ENCODE measurements at places on chromosomes 2 and 18.
A peak's percentile ranks its signal among the peaks of the same experiment; 100 is the strongest.

DNA sequence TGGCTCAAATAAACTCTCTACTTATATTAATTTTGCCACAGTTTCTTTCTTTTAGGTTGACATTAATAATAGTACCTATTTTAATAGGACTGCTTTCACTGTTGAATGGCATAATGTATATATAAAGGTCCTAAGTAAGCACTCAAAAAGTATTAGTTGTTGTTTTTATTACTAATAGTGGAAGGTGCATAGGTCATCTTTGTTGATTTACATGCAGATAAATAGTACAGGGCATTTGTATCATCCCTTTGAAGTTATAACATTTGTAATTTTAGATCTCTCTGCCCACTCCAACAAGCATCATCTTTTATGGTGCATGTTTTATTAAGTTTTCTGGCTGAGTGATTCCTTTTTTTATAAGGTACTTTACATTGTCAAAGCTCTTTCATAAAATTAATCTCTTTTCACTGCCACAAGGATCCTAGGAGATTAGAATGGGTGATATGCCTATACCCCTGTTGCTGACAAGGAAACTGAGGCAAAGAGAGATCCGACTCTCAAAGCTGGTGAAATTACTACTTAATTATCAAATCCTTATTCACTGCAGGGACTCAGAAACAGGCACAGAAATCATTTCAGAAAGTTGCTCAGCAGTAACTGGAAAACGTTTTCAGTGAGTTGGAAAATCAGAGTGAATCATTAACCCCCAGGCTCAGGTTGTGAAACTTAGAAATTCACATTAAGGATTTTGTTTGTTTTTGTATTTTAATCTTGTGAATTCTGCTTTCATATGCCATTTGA lies 299.6 kb downstream of the AGPS start:
- DNase-seq = no peak

DNA sequence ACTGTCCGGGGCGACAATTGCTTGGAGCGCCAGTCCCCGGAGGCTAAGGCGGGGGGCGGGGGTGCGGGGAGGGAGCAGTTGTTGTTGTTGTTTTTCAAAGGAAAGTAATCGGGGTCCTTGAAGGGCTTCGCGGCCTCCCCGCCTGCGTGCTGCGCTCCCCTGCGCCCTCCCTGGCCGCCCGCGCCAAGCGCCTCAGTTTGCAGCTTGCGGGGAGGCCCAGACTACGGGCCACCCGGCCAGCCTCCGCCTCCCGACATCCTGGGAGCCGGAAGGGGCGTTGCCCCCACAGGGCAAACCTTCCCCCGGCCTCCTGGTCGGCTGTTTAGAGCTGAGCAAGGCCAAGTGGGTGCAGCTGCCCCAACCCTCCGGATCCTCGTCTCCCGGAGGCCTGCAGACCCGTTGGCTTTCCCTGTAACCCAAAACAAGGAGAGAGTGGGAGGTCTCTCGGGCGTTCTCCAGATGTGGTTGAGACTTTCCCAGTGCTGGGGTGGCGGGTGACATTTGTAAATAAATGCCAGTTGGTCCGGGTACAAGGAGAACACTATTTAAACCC lies 3.7 kb upstream of the SIX3 start:
- DNase-seq = no peak

- DNase-seq = no peak
These were observed 60.1 kb downstream of the ABCG8 start for GRCh38 chr2:43898838-43899346.

DNA sequence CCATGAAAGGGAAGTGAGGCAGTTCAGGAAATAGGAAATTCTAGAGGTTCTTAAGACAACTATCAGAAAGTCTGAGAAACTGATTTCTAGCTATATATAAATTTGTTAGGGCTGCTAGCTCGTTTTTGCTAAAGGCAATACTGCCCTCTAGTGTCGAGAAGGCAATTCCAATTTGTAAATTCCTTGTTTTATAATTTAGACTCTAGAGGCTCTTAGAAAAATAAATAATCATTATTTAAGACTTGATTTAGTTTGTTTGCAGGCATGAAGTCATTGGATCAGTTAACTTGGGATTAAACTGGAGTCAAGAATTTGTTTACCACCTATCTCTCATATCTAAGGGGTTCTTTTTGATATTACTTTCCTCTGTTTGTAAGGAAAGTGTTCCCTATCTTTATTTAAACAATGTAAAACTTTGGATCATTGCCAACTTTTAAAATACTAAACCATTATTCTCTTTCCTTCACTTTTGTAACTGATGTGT lies 66.2 kb downstream of the ACVR2A start:
- DNase-seq = peak; percentile 41

- DNase-seq = peak; percentile 61
These were observed 24.6 kb upstream of the CASP10 start for GRCh38 chr2:201158111-201158929.

GRCh38 chr18:37368110-37368954 lies 197.3 kb downstream of the CELF4 start:
- no peak for DNase-seq

DNA sequence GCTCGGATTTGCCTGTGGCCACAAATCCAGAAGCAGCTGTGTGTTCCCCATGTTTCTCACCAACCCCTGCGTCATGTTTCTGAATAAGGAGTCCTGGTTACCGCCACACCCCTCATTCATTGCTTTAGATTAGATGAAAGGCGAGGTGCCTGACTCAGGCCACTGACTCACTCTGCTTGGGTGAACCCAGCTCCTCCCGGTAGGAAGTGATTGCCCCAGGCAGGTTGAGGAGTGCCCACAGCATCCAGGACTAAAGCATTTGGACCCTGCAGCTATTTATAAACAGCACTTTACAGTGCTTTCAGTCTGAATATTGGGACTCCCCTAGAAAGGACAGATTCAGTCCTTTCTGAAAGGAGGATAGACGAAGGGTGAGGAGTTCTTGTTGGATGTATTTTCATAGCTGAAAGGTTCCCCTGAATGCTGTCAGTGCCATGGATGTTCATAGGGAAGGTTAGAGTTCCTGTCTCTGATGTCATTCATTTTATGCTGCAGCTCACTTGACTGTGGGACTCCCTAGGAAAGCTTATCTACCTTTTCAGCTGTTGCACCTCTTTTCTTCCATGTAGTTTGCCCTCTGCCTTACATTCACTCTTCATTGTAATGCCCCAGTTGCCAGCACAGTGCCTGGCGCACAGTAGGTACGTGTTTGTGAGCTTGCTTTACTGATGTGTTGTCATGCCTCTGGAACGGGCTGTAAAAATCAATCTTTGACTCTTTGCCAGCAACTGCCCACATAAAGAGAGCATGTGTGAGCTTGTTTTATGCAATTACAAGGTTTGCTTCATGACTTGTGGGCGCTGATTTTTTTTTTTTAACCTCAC lies 14.9 kb downstream of the ITGA6 start:
- peak; percentile 80 for DNase-seq

- DNase-seq = no peak
These were observed 141.5 kb downstream of the AQP4 start for GRCh38 chr18:26723981-26724380.

- no peak for DNase-seq
These were observed 69.1 kb downstream of the MCFD2 start for GRCh38 chr2:46846536-46846935.

GRCh38 chr2:219650426-219651248 lies 23.2 kb downstream of the SLC4A3 start:
- DNase-seq = no peak

DNA sequence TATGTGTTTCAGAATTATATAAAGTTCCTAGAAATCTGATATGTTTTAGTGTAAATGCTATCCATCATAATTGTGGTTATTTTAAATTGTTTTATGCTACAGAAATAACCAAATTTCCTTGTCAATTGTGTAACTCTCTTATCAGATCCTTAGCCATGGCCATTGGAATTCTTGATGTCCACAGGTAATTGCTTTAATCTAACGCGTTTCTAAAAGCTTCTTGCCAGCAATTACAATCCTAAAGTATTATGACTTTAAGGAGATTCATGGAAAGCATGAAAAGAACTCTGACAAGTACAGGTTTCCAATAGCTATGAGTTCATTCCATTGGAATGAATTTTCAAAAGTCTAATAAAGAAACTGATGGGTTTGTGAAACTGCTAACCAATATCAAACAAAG lies 472.1 kb downstream of the ERBB4 start:
- DNase-seq = no peak

DNA sequence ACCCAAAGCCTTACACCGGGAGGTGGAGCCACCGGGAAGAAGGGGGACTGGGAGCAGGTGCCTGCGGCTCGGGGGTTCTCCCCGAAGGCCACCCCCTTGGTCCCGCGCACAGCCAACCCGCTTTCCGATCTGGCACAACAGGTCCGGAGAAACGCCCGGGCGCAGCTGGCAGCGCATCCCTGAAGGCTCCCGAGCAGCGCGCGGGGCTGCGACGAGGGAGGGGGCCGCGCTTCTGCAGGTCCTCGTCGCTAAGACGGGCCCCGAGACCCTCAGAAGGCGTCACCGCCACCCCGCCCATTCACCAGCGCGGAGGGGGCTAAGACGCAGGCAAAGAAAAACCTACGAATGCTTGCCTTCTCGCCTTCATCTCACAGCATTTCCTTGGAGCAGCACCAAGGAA lies 1.8 kb downstream of the CBLN2 start:
- DNase-seq = no peak

DNA sequence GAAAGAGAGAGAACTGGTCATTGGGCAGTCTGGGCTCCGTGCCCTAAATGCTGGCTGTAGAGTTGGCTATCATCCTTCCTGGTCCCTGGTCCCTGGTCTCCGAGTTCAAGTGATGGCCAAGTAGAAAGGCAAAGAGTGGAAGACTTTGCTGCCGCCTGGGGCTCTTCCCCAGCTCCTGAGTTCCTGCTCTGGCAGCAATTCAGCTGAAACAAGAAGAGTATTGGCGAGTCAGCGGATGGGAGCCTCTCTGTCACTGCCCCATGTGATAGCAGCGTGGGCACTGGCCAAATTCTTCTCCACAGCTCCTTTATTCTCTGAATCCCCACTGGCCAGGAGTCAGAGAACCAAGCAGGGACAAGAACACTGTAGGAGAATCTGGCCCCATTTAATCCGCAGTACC lies 351.0 kb upstream of the POU3F3 start:
- DNase-seq = no peak

- no peak for DNase-seq
These were observed 211.4 kb upstream of the THUMPD2 start for GRCh38 chr2:39990335-39990900.

DNA sequence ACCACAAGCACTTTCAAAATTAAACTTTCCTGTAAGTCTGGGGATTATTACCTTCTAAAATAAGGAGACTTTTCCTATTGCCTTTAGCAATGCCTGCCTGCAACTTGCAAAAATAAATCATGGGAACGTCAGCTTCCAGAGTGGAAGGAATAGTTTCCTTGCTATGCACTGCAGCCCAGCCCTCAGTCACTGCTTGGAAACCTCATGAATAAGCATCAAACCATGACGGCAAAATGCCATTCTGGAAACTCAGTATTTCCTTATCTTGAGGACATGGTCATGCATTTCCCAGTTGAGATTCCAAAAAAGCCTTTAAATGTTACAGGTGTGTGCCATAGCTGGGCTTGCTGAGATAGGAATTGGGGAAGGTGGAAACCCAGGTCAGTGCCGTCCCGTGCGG lies 84.2 kb upstream of the OTOS start:
- DNase-seq = no peak

- no peak for DNase-seq
These were observed 17.3 kb upstream of the FZD5 start for GRCh38 chr2:207787017-207787416.

DNA sequence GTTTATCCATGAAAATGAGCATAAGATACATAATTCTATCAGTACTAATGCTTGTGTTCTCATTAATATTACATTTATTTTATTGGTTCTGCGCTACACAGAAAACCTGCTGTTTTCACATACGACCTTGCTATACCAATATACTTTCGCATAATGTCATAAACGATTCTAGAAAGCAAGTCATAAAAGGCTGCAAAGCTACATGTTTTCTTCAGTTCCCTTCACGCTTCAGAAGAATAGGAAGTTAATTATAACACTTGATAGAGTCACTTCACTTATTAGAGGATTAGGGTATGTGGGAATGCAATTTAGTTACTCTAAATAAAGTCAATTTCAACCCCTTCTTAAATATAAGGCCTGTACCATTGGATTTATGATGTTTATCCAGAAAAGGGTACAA lies 29.0 kb downstream of the PSME4 start:
- DNase-seq = no peak

DNA sequence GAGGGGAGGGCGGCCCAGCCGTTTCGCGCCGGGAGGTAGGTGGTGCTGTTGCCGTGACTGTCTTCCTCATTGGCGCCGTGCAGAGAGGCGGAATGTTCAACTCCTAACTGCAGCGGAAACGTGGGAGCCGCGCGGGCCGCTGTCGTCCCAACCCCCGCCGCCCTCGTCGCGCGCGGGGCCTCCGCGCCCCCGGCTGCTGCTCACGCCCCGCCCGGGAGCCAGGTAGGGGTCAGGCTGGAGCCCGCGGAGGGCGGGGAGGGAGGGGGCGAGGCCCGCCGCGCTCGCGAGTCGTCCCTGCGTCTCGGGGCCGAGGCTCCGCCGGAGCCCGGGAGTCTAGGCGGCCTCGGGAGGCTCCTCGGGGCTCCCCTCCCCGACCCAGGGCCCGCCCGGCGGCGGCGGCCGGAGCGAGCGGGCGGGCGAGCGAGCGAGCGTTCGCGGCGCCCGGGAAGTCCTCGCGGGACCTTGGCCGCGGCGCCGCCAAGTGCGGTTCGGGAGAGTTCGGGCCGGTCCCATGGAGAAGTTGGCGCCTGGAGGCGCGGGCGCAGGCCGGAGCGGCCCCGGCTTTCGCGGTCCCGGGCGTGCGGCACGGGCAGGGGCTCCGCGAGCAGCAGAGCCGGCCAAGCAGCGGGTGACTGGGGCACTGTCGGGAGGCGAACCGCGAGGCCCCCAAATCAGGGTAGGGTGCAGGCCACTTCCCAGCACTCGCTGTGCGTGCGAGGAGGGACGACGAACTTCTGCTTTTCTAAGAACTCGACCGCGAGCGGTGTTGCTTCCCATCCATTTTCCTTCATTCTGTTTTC lies at the start of gene MAP3K20:
Gene MAP3K20, plus strand, starts transcription at position 66 of the 800 bp plus-strand sequence. CDS start 15,186 bp downstream, outside the sequence.
- no peak for DNase-seq

DNA sequence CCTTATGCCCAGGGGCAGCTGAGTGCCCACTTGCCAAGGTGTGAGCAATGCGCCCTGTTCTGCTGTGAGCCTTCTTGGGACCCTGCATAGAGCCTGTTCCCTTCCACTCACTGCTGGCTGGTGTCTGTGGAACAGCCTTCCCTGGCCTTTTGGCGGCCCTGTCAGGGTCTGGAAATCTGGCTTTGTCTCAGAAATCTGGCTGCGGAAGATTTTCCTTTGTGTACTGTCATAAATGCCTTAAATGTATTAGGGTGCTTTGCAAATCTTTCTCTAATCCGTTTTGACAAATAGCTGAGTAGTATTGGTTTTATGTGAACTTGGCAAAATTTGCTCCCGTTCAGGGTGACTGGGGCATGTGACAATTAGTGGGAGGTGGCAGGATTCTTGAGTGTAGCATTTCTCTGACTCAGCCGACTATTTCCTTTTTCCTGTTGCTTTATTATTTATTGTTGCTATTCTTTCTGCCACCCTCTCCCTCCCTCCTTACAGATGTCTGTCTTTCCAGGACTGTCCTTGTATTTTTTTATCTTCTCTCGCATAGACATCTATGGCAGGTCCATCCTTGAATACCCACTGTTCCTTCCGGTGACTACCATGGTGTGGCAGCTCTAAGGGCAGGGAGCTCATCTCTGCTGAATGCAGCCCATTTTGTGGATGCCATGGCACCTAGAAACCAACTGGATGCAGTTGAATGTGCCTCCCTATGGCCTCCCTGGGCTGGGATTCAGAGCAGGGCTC lies 41.8 kb downstream of the LDLRAD4 start:
- DNase-seq = no peak

GRCh38 chr2:62661263-62661635 lies 44.3 kb upstream of the EHBP1 start:
- no peak for DNase-seq
